Activated T-helper 9 cell treated with anti-CD3 and anti-CD28 coated beads, Interleukin-2, amount 50 U/mL, for 16 hours (primary cell): ENCODE measurements at places on chromosomes 3 and 15.

DNA sequence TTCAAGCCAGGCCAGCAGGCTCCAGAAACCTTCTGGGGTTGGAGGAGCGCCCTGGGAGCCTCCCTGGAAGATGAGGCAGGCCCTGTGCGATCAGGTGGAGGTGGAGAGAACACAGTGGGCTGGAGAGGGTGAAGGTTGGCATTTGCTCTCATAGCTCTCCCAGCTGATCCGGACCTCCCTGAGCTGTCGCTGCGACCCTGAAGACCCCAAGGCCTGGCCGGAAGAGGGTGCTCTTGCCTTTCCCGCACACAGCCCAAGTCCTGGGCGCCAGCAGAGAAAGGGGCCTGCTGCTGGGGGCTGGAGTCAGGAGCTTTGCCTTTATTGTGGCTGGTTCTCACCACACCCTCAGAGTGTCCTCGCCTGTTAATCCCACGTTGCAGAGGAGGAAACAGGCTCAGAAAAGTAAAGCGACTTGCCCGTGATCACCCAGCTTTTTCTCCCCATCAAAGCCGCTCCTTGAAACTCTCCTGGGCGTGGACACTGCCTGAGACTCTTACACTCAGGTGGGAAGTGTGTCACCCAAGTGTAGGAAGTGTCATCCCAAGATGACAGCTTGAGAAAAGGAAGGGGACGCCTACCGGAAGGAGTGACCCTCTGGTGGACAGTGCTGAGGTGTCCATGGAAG is 8.6 kb upstream of the RPL29 start:
- no peak for DNase-seq

GRCh38 chr15:65612616-65612946 is 1.6 kb upstream of the INTS14 start:
- DNase-seq, result no peak

DNA sequence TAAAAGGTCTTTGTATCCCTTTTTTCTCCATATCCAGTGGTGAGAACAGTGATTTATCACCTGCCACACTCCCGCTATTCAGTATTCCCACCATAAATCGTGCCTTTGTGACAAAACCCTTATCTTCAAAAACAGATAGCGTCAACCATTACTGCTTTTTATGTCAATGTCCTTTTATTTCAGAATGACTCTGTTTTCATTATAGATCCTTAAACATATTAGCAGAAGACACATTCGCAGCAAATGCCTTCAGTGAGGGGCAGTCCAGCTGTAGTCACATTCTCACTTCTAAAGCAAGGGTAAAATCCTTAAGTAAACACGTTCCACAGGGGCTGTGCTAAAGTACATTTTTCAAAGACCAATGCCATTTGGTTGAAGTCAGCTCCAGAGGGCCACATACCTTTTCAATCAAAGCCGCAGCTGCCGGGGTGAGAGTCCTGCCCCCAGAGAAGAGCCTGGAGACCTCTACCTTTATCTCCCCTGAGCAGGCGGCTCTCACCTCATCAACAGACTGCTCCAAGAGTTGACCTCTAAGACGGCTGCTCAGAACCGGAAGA is 53.4 kb downstream of the PDZRN3 start:
- no peak for DNase-seq

GRCh38 chr3:134903837-134904236 is 108.8 kb downstream of the EPHB1 start:
- DNase-seq, result no peak

DNA sequence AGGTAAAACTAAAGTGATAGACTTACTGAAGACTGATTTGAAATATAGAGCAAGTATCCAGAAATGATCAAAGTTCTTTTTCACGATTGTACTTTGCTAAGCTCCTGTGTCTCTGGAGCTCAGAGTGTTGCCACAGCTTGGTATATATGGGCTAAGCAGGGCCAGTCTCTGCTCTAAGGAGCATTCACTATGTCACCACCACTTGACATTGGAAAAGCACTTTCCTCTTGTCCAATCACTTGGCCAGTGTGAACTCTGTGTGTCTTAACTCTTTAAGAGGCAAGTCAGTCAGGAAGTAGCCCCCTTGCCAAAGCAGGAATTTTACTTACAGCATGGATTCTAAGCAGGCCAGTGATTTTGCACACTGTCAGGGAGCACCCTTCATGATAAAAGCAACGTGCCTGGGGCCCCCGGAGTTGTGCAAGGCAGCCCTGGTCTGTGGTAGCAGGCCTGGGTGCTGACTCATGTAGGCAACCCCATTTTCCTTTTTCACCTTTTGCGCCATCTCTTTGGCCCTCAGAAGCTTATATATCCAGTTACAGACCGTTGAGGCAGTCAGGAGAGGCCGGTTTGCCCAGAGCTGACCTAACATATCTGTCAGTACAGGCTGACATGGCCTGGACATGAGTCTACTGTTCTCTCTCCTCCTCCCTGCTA is 73.0 kb downstream of the HCN4 start:
- DNase-seq, result no peak

GRCh38 chr15:94252906-94253491 is 21.6 kb downstream of the MCTP2 start:
- DNase-seq, result no peak

- no peak for DNase-seq
Measured at GRCh38 chr15:44620081-44620480, 43.4 kb downstream of the SPG11 start.

GRCh38 chr3:10437272-10437994 is 68.0 kb downstream of the ATP2B2 start:
- DNase-seq, result peak; percentile 38

DNA sequence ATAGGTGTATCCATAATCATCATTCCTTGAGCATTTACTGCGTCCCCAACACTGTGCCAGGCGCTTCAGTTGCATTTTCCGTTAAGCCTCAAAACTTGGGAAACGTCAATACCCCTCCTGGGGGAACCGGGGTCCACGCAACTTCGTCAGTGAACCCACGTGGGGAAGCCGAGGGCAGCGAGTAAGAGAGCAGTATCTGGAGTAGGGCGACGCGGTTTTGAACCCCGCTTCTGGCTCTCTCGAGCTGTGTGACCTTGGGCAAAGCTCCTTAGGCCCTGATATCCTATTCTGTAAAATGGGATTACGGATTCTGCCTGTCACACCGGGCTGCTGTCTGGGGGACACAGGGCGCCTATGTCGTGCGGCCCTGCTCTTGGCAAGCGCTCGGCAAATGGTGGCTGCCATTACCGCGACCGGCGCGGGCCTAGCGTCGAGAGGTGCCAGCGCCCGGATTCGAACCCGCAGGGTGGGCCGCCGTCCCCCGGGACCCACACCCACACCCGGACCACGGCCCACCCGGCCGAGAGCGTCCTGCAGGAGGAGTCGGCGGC is 590 bp downstream of the POLG start:
- DNase-seq, result no peak

GRCh38 chr3:153138276-153139210 is 23.5 kb upstream of the RAP2B start:
- peak; percentile 43 for DNase-seq

- DNase-seq, result no peak
Measured at GRCh38 chr3:13972679-13973379, 93.0 kb upstream of the WNT7A start.

GRCh38 chr3:182925944-182926337 is 54.4 kb downstream of the DCUN1D1 start:
- DNase-seq, result no peak

- DNase-seq, result no peak
Measured at GRCh38 chr3:104738271-104738670, 628.4 kb upstream of the ALCAM start.

- no peak for DNase-seq
Measured at GRCh38 chr15:56356616-56357015, 8.6 kb upstream of the TEX9 start.

DNA sequence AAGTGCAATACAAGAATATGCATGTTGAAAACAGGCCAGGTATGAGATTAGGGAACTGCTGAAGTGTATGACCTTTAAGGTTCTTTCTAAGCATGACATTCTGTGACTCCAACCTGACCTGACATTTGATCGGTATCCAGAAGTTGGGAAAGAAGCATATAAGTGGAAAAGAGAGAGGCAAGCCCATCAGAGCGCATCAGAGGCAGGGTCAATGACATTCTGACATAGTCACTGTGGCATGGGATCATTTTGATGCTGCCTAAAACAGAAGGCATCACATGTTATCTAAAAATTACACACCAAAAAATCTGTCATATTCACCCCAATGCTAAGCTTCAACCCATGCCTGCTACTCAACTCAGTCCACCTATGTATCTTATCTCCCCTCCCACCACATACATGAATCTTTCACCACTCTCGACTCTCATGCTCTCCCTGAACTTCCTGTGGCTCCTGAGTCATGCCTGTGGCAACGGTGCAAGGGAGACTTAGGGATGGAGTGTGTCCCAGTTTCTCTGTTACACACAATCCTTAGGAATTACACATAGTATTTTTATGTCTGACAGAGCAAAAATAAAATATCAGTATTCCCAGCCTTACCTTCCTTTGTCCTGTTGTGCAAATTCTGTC is 20.5 kb upstream of the LRRN1 start:
- no peak for DNase-seq

- no peak for DNase-seq
Measured at GRCh38 chr15:87167055-87167454, 1087.4 kb downstream of the AGBL1 start.

DNA sequence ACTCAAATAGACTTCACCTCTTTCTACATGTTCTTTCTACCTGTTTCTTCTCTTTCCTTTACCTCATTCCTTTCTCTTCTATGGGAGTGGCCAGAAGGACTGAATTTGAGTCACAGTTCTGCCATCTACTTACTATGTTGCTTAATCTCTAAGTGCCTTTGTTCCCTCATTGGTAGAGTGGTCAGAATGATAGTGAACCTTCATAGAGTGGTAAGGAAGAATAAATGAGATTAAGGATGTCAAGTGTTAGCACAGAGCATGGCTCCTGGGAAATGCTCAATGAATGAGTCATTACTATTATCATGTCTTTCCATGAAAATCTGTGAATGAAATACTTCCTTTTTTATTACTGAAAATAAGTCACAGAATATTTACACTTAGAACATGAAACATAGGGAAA is 17.5 kb downstream of the TMEM207 start:
- no peak for DNase-seq

- DNase-seq, result no peak
Measured at GRCh38 chr15:70035051-70035718, 62.5 kb downstream of the TLE3 start.

DNA sequence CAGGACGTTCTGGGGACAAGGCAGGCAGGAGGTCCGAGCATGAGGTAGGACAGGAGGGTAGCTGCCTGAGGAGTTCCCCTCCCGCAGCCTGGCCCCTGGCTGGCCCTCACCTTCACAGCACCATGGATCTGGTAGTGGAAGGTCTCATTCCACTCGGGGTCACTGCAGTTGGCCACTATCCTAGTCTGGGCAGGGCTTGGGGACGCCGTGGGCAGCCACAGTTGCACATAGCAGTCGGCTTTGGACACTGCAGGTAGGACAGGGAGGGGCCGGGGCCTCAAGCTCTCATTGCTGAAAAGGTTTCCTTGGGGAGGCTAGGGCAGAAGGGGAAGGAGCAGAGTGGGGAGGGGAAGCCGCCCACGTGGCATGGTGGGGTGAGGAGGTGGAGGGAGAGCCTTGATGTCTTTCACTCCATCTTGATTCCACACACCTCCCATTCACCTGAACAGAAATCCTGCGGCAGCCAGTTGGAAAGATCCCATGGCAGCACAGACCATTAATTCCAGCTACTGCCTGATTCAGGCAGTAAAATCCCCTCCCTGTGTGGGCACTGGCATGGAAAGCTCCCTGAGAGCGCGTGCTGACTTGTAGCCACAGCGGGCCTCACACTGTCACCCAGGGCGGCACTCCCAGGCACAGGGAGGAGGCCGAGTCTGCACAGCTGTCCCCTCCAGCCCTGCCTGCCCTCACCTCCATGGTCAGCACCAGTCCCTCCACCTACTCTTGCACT is 2.1 kb downstream of the PLA2G4F start:
- DNase-seq, result no peak

GRCh38 chr3:177753451-177754155 is 556.3 kb upstream of the TBL1XR1 start:
- DNase-seq, result no peak

- DNase-seq, result no peak
Measured at GRCh38 chr3:106386050-106386449, 517.2 kb upstream of the CBLB start.

- DNase-seq, result no peak
Measured at GRCh38 chr15:93244696-93245660, 156.0 kb upstream of the RGMA start.

DNA sequence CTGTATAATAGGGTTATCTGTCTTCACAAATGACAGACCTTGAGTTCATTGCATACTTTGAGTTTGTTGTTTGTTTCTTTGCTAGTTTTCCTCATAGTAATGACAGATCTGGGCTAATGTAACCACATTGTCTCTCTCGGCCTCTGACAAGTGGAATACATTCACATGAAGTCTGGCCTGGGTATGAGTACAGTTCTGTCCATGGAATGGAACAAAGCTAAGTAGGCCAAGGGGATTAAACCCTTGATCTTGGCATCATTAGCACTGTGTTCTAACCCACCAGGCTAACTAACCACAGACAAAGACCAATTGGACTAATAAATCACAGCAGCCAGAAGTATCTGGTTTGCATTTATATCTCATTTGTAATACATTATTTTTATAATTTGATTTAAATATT is 7.6 kb upstream of the VGLL3 start:
- no peak for DNase-seq

GRCh38 chr3:140924097-140924873 is 17.4 kb upstream of the SLC25A36 start:
- DNase-seq, result no peak

GRCh38 chr15:59570315-59570714 is 41.3 kb upstream of the GCNT3 start:
- DNase-seq, result no peak

GRCh38 chr15:71323082-71323481 is 207.8 kb downstream of the THSD4 start:
- DNase-seq, result no peak

- DNase-seq, result no peak
Measured at GRCh38 chr15:70092464-70093027, 5.2 kb downstream of the TLE3 start.

DNA sequence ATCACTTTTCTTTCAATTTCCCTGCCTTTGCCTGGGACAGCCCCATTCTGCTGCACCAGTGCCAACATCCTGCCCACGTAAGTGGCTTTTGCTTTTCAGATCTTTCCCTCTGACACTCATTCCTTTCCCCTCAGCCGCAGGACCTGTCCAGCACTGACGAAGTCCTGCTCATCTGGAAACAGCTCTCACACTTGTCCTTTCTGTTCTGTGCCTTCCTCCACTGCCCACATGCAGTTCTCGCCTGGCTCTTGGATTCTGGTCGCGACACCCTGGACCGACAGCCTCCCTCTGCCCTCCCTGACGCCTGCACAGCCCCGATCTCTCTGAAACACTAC is 99.7 kb downstream of the ADCY5 start:
- no peak for DNase-seq
